ENCODE measurements at places on chromosomes 11 and 22.

- no peak for DNase-seq
Measured at GRCh38 chr11:134052395-134052987, 16.4 kb upstream of the JAM3 start.

DNA sequence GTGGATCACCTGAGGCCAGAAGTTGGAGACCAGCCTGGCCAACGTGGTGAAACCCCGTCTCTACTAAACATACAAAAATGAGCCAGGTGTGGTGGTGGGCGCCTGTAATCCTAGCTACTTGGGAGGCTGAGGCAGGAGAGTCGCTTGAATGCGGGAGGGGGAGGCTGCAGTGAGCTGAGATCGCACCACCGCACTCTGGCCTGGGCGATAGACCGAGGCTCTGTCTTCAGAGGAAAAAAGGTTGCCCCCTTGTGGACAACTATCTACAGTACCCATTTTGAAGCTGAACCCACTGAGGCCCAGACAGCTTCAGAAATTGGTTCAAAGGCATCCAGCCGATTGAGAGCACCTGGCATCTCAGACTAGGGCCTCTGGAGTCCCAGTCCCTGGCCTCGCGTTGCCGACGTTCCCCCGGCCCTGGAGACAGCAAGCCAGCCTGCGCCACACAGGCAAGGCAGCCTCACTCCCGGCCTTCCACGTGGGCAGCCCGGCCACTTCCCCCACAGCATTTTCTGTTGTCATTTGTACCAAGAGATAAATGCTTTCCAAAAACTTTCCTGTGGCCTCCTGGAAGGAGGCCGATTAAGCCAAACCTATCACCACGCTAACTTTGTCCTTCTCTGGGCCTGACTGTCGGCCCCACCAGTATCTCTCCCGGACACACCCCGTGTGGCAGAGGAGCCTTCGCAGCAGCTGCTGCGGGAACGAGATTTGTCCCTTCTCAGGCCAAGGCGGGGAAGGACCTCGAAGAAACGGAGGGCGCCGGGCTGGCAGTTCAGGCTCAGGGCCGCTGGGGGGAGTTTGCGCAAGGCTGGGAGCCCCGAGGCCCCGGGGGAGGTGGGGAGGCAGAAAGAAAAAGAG lies 82.8 kb downstream of the FLI1 start:
- no peak for DNase-seq

DNA sequence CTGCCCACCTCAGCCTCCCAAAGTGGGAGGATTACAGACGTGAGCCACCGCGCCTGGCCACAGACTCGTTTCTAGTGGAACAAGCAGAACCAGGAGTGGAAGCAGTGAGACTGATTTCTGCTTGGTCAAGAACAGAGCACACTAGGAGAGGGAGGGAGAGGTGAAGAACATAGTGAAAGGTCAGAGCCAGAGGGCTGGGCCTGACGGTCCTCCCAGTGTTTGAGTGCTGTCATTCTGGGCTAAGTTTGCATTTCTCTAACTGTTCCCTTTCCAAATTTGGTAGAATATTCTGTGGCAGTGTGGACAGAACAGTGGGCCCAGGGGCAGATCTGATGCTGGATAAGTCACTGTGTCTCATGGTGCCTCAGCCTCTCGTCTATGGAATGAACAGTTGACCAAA lies 55.2 kb downstream of the OSBP2 start:
- DNase-seq = no peak

DNA sequence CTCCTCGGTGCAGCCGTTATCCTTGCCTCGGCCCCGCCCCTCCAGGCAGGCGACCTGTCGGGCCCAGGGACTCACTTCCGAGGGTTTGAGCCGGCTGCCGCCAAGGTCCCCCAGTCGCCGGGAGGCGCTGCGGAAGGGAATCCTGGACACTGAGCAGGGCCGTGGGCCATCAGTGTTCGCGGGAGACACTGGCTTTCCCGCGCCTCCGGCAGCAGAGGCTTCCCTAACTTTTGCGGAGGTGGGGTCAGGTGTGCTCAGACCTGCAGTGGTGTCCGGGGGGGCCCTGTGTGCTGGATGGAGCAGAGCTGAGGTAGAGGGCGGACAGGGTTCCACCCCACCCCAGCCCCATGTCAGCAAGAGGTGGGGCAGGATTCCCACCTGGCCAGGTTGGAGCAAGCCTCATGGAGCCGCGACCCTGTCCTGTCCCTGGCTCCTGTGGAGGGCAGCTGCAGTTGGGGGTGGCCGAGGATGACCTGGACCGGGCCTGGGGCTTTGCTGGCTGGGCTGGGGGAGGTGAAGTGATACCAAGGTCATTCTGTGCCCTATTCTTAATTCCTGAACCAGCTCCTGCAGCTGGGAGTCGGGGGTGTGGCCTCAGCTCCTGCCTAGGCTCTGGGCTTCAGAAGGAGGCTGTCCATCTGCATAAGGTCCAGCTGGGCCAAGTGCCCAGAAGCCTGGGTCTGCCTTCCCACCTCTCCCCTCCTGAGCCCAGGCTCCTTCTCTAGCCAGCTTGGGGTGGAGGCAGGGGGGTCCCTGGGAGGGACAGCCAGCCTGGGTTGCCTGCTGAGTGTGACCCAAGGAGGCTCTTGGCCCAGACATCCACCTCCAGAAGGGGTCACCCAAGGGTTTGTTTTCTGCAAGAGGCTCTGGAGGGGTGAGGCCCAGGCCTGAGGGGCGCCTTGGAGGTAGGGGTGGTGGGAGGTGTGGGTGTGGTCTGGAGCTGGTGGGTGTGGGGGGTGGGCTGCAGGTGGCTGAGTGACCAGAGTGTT lies 8.4 kb downstream of the TSPAN4 start:
- DNase-seq = no peak

DNA sequence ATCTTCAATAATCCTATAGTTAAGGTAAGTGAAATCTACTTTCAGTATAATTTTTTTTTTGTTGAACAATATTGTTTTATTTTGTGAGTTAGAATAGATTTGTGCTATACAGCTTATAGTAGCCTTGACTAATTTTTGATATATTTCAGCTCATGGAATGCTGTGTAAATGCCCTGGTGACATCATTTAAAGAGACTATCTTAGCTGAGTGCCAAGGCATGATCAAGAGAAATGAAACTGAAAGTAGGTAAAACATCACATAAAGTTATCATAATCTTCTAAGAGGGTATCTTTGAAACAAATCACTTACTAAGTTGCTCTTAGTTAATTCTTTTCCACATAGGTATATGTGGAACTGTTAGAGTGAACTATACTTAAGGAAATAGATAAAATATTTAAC lies 51.4 kb upstream of the ACAT1 start:
- no peak for DNase-seq

GRCh38 chr11:10032935-10033334 lies 261.1 kb downstream of the SBF2 start:
- no peak for DNase-seq

- no peak for DNase-seq
Measured at GRCh38 chr11:47489395-47489755, 40.4 kb upstream of the RAPSN start.

DNA sequence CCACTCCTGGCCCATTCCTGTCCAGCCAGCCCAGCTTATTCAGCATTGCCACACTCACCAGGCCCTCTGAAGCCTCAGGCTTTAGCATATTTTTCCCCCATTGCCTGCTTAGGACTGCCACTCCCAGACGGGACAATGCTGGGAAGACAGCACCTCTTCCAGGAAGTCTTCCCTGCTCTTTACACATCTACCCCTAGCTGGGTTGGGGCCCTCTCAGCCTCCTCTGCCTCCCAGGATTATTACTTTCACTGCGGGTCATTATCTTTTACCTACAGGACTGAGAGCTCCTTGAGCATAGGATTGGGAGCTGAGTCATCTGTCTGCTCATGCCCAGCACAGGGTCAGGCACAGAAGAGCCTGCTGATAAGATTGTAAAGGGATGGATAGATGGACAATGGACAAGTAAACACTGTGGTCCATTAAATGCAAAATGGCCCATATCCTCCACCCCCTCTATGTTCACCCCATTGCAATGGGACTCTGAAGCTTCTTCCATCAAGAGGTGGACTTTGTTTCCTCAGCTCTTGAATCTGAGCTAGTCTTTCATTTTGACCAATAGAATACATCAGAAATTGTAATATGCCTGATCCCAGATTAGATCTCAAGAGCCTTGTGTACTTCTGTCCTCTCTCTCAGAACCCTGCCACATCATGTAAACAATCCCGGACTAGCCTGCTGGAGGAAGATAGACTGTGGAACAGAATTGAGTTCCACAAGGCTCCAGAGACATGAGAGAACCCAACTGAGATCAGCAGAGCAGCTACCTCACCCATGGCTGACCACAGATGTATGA lies 32.0 kb upstream of the LRRC32 start:
- DNase-seq = no peak

- DNase-seq = no peak
Measured at GRCh38 chr11:95338430-95338991, 107.5 kb upstream of the SESN3 start.

- no peak for DNase-seq
Measured at GRCh38 chr22:36687516-36687915, 16.0 kb downstream of the CACNG2 start.

GRCh38 chr11:122685041-122685440 lies 29.5 kb downstream of the UBASH3B start:
- DNase-seq = no peak

DNA sequence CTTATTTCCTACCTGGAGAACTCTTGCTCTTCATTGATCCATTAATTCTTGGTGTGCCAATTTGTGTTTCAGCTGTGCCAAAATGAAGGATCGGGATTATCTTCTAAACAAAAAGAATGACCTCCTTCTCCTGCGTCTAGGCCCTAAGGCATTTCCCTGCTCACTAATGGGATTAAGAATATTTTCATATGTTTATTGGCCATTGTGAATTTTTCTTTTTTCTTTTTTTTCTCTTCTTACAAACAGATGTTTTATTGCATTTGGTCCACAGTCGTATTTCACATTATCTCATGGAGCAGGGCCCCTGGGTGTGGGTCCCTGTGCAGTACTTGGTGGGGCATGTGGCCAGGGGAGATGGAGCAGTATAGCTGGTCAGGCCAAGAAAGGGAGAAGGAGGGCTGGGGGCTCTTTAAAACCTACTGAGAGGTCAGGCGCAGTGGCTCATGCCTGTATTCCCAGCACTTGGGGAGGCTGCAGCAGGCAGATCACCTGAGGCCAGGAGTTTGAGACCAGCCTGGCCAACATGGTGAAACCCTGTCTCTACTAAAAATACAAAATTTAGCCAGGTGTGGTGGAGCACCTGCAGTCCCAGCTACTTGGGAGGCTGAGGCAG lies 35.3 kb upstream of the HORMAD2 start:
- no peak for DNase-seq

DNA sequence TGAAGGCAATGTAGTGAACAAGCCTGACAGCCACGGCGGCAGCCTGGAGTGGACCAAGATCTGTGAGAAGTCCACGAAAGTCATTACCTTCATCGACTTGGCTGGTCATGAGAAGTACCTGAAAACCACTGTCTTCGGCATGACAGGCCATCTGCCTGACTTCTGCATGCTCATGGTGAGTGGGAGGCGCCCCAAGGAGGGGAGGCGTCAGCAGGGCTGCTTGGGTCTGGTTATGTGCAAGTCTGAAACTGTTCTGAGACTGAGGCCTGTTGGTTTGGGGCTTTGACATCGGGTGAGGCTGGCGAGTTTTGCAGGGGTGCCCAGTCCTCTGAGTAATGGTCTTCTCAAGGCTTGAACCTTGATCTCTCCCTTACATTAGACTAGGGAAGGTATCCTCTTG lies 11.1 kb downstream of the GTPBP1 start:
- DNase-seq = no peak
